B cell (primary cell): ENCODE measurements at places on chromosomes 16 and 17.

GRCh38 chr17:17738901-17739300 lies 57.6 kb downstream of the RAI1 start:
- DNase-seq: no peak

DNA sequence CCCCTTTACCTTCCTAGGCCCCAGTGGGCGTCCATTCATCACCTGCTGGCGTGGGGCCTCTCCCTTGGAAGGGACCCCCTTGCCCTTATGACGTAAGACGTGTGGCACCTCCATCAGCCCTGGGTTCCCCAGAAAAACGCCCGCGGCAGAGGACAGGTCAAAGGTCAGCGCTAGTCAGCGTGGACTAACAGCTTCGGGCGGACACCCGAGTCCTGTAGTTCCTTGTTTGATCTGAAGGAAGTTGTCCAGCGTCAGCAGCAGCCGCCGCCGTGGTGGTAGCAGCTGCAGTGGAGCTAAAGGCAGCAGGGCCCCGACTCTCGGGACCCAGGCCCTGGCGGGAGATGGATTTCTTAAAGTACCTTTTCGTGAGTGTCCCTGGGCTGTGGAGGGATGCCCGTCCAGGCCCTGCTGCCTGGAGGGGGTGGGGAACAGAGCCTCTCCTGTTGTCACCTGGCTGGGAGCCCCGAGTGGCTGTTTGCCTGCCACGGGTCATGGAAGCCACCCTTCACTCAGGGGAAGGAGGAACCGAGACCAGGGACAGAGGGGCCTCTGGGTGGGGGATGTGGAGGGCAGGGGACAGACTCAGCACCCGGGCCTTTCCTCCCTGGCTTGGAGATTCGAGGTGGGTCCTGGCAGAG lies 123.6 kb downstream of the OR1D5 start:
- DNase-seq: no peak

- no peak for DNase-seq
Measured at GRCh38 chr17:78764871-78765270, 17.2 kb downstream of the CYTH1 start.

DNA sequence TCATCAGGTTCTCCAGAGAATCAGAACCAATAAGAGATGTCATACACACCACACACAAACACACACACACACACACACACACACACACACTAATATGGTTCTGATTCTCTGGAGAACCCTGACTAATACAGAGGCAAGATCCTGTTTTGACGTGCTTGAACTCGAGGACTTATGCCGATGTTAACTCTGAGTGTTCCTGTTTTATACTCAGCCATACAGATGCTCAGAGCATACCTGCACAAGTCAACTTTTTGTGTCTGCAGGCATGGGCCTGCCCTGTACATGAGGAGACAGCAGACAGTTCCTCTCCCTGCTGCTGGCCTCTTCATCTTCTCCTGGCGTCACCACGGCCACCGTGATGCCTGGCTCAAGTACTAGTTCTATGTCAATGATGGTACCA lies 635.9 kb downstream of the WWOX start:
- DNase-seq: no peak
